ENCODE measurements at places on chromosomes 7 and 10.

GRCh38 chr10:124043310-124044142 is 49.9 kb downstream of the CHST15 start:
- no peak for DNase-seq

- no peak for DNase-seq
Observed at GRCh38 chr10:127564644-127565043, 15.5 kb downstream of the NPS start.

- DNase-seq: no peak
Observed at GRCh38 chr10:11437391-11438142, 173.9 kb downstream of the USP6NL start.

- DNase-seq: no peak
Observed at GRCh38 chr10:31648966-31649365, 279.7 kb downstream of the ARHGAP12 start.

GRCh38 chr10:122510736-122511135 is 49.4 kb downstream of the HTRA1 start:
- DNase-seq: no peak

- no peak for DNase-seq
Observed at GRCh38 chr10:19154375-19154774, 105.8 kb downstream of the MALRD1 start.

GRCh38 chr7:25775999-25776743 is 375.8 kb upstream of the NFE2L3 start:
- DNase-seq: no peak

DNA sequence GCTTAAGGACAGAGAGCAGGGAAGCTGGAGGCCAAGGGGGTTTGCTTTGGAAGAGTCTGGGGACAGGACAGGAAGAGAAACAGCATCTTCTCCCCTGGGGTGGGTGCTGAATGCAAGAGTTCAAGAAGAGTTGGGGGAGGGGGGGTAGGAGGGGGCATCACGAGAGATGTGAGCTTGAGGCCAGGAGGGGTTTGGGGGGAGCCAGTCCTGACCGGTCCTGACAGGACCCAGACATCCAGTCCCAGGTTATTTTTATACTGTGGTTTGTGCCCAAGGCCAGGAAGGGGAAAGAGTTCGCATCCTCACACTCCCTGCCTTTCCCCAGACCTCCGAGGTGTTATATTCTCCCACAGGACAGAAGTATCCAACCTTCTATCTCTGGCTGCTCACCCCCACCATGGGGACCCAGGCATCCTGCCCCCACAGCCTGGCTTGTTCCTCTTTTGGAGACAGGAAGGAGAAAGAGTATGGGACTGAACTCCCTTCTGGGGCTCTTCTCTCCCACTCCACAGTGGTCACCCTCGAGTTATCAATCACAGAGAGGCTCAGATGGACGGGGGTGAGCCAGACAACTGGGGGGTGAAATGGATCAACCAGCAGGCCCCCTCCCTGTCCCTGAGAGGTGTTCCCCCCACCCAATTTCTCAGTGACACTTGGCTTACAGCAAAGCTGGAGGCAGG is 2.8 kb downstream of the TSC22D4 start:
- DNase-seq: no peak

GRCh38 chr7:141674171-141674671 is 27.7 kb downstream of the DENND11 start:
- no peak for DNase-seq

DNA sequence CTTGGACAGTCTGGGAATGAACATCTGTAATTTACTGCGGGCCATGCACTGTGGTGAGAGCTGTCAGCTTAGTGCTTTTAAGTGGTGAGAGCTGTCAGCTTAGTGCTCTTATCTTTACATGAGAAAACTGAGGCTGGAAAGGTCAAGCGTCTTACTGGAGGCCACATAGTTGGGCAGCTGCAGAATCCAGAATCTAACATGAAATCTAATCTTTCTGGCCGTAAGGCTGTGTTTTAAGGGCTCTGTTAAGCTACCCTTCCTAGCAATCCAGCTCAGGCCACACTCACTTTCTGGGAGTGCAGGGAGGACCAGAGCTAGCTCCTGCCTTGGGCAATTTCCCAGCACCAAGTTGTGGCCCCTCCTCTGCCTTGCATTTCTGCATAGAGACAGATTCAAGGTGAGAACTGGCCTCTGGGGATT is 70.2 kb downstream of the SORCS3 start:
- DNase-seq: no peak
